ENCODE measurements at places on chromosomes 1 and 21. TPM values are rescaled to one million over a fixed set of nuclear protein-coding genes. Genes with fewer than 3 reads are reported as not detected.

C1orf185 gene
- not detected for total RNA-seq

RAB42 gene
- 0.83 TPM for total RNA-seq

AMIGO1 gene
- 0.45 TPM for total RNA-seq

ITLN2 gene
- not detected for total RNA-seq

UBL4B gene
- not detected for total RNA-seq

RPTN gene
- 0.09 TPM for total RNA-seq

NR0B2 gene
- total RNA-seq = not detected

DDX20 gene
- 11.9 TPM for total RNA-seq

LRRC71 gene
- total RNA-seq = not detected

OR10T2 gene
- total RNA-seq = not detected

SLC1A7 gene
- not detected for total RNA-seq

ELAVL4 gene
- not detected for total RNA-seq

LACTBL1 gene
- total RNA-seq = not detected

BCAN gene
- total RNA-seq = not detected

KCNE2 gene
- total RNA-seq = not detected

TMEM59 gene
- total RNA-seq = 166 TPM

FAM151A gene
- not detected for total RNA-seq

SPRR2G gene
- not detected for total RNA-seq

PCAT6 gene
- 0.57 TPM for total RNA-seq

KRTAP11-1 gene
- total RNA-seq = not detected

SLAMF6 gene
- 1.2 TPM for total RNA-seq

SORT1 gene
- total RNA-seq = 43.0 TPM

DMBX1 gene
- total RNA-seq = not detected

HMCN1 gene
- total RNA-seq = 6.7 TPM

CD5L gene
- not detected for total RNA-seq

LINGO4 gene
- total RNA-seq = not detected

WNT3A gene
- 0.76 TPM for total RNA-seq

Data from esophagus squamous epithelium (tissue), 5 donors.